ENCODE measurements at places on chromosomes 11 and 22.

- DNase-seq = no peak
These were observed 79.6 kb downstream of the BBOX1 start for GRCh38 chr11:27120211-27120610.

DNA sequence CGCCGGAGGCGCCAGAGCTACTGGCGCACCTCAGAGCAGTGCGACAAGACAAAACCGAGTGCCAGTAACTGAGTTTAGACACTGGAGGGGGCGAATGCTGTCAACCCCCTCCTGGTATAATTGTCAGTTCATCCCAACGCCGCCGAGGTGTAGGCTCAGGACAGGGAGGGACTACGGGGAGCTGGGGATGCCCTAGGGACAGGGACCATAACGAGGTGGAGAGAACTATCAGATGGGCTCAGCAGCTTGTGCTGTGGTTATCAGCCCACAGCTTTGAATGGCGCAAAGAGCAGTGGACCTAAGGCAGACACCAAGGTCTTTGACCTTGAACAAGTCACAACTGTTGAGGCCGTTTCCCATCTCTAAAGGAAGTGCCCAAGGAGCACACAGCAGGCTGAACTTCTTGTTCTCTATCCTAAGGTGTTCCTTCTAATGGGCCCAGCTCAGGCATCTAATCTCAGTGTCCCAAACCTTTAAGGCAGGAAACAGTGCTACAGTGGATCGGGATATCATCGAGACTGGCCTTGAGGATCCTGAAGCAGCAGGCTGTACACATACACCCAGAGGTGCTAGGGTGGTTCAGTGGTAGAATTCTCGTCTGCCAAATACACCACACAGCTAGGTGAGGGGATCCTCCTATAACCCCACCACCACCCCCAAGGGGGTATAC lies 958 bp upstream of the TUT1 start:
- DNase-seq = no peak

GRCh38 chr22:41919357-41920224 lies 4.7 kb upstream of the SHISA8 start:
- DNase-seq = no peak

GRCh38 chr11:45178890-45179671 lies 32.6 kb downstream of the PRDM11 start:
- no peak for DNase-seq

GRCh38 chr22:37546437-37547250 lies 13.6 kb upstream of the CDC42EP1 start:
- no peak for DNase-seq

GRCh38 chr11:45169310-45170072 lies 23.1 kb downstream of the PRDM11 start:
- no peak for DNase-seq

DNA sequence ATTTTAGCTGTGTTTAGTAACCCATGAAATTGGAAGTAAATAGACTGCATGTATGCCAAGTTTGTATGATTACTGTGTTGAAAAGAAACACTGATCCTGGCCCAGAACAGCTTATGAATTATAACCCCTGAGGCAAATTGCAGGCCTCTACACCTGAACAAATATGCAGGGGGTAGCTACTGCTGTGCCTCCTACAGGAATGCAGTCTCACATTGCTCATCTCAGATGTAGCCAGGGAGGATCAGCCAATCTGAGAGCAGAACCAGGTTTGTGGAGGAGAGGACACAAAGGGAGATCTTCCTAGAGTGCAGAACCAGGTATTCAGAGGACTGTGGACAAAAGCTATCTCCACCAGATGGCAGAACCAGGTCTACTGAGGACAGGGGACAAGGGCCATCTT lies 442.2 kb upstream of the DDI1 start:
- no peak for DNase-seq

DNA sequence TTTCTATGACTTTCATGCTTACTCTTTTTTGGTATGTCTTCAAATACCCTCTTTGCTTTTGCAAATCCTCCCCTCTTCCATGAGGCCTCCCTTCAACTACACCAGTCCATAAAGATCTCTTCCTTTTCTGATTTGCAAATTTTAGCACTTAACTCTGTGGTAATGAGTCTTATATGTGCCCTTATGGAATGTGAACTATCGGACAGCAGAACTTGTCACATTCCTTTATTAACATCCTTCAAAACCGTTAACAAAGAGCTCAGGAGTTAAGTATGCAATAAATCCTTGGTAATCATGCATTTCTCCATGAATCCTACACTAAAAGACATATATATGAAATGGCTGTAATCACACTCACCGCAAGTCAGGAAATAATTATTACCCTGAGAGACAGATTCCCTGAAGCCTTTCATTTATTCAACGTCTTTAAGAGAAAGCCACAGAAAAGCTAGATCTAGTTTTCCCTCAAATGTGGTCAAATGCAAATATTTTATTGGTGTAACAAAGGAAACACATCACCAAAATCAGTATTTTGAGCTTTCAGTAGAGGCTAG lies 7.4 kb downstream of the CLNS1A start:
- DNase-seq = no peak

DNA sequence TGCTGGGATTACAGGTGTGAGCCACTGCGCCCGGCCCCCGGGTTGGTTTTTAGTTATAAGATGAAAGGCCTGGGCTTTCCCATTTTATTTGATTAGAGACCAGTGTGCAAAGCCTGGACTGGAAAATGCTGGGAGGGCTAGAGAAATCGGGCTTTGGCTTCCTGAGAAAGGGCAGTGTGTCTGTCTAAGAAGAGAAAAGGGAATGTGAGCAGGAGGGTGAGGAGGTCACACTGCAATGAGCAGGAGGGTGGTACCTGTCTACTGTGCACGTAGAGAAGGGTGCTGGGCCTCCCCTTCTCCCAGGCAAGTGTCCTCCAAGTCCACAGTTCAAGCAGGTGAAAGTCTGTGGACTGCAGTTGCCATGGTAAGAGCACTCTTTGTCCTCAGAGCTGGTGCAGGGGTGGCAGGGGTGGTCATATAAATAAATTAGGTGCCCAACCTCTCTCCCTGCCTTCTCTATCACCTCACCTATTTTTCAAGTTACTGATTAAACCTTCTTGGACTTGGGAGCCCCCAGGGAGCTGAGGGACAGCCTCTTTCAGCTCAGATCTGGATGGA lies 30.8 kb downstream of the SLC5A1 start:
- no peak for DNase-seq
